RWPE2 (cell line): ENCODE measurements at places on chromosomes 4 and X.

DNA sequence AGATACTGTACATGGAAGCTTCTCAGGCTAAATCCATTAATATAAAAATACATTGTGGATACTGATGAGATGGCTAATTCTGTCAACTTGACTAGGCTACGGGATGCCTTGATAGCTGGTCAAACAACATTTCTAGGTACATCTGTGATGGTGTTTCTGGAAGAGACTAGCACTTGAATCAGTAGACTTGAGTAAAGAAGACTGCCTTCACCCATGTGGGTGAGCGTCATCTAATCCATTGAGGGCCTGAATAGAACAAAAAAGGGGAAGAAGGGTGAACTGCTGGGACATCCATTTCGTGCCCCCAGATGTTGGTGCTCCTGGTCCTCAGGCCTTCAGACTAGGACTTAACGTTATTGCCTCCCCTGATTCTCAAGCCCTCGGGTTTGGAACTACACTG lies 3.7 kb upstream of the SRP72 start:
- DNase-seq, result no peak

DNA sequence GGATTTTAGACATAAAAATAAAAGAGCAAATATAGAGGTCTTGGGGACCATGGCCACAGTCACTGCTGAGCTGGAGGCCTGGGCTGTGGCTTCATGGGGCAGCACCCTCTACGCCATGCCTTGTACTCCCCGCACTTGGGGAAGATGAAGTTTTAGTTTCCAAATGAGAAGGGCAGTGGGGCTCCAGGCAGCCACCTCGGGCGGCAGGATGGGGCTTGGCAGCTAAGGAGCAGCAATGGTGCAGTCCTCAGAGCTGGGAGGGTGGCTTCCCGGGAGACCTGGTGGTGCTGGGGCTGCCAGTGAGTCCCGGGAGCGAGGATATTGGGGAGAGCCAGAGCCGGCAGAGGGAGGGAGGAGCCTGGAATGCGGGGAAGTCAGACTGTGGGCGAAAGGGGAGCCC lies 2.4 kb downstream of the CXCR3 start:
- DNase-seq, result no peak

DNA sequence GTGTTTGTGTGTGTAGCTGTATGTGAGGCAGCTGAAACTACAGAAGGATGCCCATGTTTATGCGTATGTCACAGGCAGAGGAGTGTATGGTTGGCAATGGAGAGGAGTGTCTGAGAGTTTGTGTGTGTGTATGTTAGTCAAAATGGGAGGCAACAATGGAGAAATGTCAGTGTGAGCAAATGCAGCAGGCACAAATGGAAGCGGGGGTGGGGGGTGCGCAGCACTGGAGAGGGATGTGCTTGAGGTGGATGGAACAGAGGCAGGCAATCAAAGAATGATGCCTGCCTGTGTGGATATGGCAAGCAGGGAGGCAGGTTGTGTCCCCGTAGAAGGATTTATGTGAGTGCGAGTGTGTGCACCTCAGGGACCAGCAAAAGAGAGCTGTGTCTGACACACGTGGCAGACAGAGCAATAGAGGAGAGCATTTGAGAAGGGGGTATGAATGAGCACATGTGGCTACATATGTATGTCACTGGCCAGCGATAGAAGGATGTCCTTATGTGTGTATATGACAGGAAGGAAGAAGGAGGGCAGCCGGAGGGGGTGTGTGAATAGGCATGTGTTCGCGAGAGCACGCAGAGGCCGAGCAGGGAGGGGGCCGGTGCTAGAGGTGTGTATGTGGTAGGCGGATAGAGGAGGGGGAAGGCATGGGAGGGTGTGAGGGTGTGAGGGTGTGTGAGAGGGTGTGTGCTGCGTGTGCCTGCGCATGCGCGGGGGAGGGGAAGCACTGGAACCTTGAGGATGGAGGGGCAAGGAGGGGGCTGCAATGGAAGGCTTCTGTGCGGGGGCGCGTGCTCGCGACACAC lies 1.1 kb downstream of the PJA1 start:
- no peak for DNase-seq

GRCh38 chr4:118798658-118799057 lies 37.3 kb downstream of the SEC24D start:
- no peak for DNase-seq

GRCh38 chr4:148405161-148405893 lies 36.9 kb downstream of the NR3C2 start:
- no peak for DNase-seq

- no peak for DNase-seq
These were observed 2.3 kb downstream of the MAGEB16 start for GRCh38 chrX:35800474-35800873.

DNA sequence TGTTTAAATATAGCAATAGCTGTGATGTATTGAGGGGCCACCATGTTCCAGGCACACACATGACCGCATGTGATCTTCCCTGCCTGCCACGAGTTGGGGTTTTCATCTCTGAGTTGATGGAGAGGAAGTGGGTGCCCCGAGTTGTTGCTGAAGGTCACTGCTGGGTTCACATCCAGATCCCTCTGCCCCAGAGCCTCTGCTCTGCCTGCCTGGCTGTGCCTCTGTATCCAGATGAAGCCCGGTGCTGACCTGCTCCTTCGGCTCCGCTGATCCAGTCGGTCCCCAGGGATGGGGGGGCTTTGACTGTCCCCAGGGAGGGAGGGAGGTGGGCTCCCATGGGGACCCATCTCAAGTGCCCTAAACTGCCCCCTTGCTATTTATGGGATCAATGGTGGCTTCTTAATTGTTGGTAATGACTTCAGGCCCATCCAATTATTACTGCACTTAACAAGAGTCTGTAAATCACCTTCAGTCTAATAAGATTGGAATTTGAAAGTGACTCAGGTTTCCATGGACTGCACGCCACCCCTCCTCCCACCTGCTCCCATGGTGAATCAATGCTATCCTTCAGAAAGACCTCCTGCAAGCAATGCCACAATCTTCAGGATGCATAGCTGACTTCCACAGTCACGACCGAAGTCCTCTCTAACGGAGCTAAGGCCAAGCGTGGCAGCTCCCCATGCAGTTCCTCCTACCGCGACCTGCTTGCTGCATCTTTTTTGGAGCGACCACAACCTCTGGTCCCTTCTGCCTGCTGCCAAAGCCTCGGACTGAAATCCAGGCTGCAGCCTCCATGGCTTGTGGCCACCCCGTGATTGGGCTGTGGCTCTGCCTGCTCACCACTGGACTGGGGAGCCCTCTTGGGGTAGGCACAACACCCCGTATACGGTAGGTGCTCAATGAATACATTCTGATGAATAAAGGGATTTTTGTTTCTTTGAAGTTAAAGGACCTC lies 73.1 kb downstream of the CPZ start:
- DNase-seq, result peak; percentile 30

GRCh38 chr4:26884486-26884988 lies 23.9 kb downstream of the STIM2 start:
- DNase-seq, result no peak

GRCh38 chr4:13537011-13537831 lies 7.1 kb downstream of the NKX3-2 start:
- no peak for DNase-seq
